ENCODE measurements at places on chromosomes 1 and 21.

DNA sequence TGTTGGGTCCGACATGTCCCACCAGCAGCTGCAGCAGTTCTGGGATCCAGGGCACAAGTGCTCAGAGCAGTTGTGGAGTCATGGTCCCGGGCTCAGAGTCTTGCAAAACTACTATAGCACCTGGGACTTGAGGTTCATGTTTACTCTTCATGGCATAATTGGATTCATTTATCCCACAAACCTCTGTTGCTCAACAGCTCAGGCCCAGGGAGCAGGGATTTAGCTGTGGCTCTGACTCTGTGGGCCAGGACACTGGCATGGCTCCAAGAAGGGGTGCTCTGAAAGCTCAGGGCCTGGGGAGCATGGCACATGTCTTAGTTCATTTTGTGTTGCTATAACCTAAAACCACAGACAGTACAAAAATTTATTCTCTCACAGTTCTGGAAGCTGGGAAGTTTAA lies 626.7 kb upstream of the ADGRL2 start:
- DNase-seq = no peak

- no peak for DNase-seq
These were observed 13.5 kb downstream of the MOV10 start for GRCh38 chr1:112687785-112688496.

DNA sequence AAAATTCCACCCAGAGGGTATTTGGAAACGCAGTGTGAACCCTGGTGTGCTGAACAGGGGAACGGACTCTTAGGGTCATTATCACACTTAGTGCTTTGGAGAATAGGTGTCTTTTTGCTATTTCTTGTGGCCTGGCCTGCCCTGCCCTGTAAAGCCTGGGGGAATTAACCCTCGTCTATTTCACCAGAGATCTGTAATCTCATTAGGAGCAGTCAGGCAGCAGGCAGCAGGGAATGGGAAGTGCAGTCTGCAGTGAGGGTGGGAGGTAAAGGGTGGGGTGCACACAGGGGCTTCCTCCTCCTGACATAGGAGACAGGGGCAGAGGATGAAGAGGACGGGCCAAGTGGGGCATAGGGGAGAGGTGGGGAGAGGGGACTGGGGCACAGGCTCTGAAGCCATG lies 1.1 kb upstream of the SLC1A7 start:
- no peak for DNase-seq

DNA sequence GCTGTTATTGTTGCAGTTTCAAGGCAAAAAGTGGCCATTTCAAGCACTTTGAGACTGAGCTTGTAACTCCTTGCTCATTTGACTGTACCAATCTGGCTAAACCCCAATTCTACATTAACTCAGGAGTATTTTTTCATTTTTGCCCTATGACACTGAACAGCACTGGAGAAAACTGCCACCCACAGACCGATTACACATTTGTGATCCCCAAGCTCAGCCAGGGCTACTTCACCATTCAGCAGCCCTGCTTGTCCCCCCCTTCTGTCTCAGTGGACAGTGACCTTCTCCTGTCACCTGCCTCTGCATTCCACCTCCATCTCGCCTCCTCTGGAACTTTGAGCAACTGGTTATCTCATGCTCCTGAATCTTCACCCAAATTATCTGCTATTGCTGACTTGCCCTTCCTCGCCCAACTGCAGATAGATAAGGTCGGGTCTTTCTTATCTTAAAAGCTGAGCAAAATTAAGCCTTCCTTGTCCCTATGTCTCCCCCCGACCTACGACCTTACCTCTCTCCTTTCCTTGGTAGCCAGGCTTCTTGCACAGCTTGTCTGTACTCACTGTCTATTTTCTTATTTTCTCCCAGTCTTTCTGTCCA lies 25.3 kb downstream of the SPATA46 start:
- DNase-seq = no peak

DNA sequence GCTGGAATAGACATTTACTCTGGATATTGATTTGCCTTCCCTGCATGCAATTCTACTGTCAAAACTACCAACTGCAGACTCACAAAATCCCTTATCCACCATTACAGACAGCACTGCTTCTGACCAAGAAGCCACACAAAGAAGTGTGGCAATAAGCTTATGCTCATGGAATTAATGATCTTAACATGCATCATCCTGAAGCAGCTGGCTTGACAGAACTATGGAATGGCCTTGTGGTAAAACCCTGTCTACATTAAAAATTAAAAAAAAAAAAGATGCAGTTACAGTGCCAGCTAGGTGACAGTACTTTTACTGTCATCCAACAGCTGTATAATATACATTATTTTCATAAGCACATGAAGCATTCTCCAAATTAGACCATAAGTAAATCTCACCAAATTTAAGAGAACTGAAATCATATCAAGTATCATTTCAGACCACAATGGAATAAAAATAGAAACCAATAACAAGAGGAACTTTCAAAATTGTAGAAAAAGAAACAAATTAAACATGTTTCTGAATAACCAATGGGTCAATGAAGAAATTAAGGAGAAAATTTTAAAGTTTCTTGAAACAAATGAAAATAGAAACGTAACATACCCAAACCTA lies 70.7 kb downstream of the SCMH1 start:
- DNase-seq = no peak

- peak; percentile 11 for DNase-seq
These were observed 1.1 kb downstream of the SERBP1 start for GRCh38 chr1:67429011-67429527.

GRCh38 chr1:148355976-148356375 lies 127.1 kb downstream of the PPIAL4G start:
- no peak for DNase-seq

DNA sequence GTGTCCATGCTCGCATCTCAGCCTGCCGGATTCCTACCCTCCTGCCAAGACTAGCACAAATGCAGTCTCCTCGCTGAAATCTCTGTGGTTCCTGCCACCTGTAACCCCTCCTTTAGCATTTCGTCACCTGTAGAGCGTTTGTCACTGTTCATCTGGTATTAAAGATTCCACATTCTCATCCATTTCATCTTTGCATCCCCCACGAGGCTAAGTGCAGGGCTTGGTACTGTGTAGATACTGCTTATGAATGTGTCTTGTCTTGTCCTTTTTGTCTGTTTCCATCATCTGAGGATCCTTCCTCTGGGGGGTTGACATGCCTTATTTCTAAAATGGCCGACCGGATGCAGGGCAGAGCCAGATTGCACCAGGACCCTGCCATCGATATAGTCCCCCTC lies 53.7 kb upstream of the DNAJC6 start:
- no peak for DNase-seq

DNA sequence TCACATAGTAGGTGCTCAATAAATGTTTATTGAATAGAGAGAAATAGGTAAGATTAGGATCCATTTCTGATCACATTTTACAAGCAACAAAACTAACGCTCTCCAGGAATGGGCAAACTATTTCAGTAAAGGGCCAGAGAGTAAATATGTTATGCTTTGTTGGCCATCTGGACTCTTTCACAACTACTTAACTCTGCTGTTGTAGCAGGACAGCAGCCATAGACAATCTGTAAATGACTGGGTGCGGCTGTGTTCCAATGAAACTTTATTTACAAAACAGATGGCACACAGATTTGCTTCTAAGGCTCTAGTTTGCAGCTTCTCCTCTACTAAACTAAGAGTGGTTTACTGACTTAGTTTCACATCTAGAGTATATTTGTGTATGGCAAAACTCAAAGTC lies 83.0 kb upstream of the BACH1 start:
- DNase-seq = no peak

GRCh38 chr1:19062258-19063029 lies 106.0 kb upstream of the IFFO2 start:
- no peak for DNase-seq

- DNase-seq = no peak
These were observed 56.5 kb downstream of the CD46 start for GRCh38 chr1:207808322-207808705.

DNA sequence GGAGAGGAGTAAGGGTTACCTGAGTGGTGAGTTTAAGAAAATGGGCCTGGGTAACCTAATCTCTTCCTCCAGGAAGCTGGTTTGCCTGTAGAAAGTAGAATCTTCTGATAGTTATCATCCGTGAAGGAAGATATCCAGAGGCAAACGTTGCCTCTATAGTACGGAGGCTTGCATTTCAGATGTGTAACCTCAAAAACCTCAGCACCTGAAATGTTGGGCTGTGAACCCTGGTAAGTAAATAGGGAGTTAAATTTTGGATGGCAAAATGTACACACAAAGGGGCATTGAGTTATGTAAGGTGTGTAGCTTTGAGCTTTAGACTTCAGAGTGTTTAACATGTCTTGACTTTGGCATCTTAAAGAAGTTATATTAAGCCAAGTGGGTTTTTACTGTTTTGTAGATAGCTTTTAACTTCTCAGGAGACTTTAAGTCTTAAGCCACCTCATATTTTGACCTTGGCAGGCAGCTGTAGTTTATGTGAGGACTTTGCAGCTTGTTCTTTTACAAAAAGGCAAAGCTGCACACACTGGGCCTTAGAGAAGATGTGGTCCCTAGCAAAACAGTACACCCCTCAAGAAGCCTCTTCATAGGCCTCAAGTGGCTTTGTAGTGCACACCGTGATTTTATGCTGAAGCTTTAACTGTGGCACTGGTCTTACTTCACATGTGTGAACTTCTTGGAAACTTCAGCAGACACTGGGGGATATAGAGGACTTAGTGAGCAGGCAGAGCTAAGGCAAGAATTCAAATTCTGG lies 83.4 kb downstream of the SNRPE start:
- no peak for DNase-seq

DNA sequence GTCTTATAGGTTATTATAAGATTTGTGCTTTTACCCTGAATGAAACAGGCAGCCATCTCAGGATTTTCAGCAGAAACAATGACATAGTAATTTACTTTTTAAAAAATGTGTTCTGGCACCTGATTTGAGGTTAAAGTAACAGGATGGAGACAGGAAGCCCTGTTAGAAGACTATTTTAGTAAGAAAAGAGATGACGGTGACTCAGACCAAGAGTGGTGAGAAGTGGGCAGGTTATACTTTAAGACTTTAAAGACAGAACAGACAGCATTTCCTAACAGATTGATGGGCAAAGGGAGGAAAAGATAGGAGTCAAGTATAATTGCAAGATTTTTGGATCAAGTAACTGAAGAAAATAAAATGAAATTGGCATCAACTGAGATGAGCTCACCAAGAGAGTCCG lies 436.8 kb upstream of the NR5A2 start:
- no peak for DNase-seq

DNA sequence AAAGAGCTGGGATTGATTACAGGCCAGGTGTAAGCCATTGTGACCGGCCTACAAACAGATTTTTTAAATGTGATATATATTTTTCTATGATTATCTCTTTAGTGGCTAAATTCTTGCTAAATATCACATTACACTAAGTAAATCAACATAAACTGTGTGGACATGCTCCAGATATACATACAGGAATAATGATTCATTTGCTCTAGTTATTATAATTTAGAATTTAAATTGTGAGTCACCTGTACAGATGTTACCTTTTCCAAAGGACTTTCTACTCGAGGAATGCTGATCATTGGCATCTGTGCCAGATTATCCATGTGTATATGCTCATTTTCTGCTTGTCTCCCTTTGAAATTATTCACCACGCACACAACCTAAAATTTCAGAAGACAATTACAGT lies 90.1 kb downstream of the PLPPR5 start:
- no peak for DNase-seq

DNA sequence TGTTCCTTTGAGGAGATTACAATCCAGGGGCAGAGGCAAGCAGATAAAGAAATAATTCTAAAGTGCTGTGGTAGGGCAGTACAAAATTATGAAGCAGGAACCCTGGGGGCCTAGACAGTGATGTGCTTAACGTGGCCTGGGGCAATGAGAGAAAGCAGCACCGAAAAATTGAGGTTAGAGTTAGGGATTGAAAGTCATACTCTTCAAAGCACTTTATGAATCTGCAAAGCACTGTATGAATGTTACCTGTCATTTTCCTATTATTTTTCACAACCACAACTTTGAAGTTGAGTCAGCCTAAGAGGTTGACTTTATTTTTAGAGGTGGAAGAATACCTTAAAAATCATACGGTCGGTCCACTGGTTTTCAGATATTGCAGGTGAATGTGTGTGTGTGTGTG lies 183.4 kb upstream of the NFIA start:
- no peak for DNase-seq

- DNase-seq = no peak
These were observed 211.5 kb downstream of the LHX8 start for GRCh38 chr1:75345538-75346292.

GRCh38 chr1:84008631-84009030 lies 9.7 kb upstream of the TTLL7 start:
- DNase-seq = no peak

GRCh38 chr1:157403203-157403602 lies 149.1 kb downstream of the FCRL5 start:
- no peak for DNase-seq

GRCh38 chr1:212774584-212774983 lies 17.0 kb downstream of the NSL1 start:
- DNase-seq = no peak

GRCh38 chr1:65026235-65026634 lies 59.9 kb upstream of the JAK1 start:
- no peak for DNase-seq

DNA sequence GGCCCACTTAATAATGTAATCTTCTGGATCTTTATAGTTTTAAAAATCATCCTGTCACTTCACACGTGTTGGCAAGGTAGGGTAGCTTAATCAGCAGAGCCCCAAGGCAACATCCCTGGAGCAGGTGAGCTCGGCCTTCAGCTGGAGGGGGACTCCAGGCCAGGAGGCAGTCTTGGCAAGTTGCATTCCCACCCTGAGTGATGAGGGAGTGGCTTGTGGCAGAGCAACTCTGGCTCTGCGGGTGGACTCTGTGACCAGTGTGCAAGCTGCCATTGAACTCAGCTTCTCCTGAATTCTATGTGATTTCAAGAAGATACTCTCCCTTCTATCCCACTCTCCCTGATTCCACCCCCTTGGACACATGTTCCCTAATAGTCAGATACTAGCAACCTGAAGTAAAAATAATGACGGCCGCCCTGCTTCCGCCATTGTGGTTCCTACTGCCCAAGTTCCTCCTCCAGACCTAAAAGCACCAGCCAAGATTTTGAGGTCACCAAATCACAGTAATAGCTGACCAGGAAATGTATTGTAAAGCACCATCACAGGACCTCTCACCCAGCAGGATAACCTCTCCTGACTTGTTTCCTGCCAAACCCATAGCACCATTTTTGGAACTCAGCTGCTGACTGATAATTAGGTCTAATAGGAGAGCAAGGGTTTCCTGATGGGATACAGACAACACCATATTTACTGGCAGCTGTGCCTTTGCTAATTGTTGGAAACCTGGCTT lies 11.5 kb upstream of the LYST start:
- DNase-seq = no peak

DNA sequence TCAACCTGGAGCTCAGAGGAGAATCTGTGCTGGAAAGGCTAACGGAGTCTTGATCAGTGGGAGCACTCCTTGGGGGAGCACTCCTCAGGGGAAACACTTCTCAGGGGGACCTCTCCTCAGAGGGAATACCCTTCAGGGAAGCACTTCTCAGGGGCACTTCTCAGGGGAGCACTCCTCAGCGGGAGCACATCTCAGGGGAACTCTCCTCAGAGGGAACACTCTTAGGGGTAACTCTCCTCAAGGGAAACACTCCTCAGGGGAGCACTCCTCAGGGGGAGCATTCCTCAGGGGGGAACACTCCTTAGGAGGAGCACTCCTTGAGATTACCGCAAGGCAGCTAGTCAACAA lies 41.2 kb downstream of the CD2 start:
- DNase-seq = no peak

Measured in CD4-positive, alpha-beta T cell treated with Interleukin-4 for 4 hours (primary cell).